ENCODE measurements at places on chromosomes 1 and 21. TPM values are rescaled to one million over a fixed set of nuclear protein-coding genes. Genes with fewer than 3 reads are reported as not detected.

Gene SPRR2G
- total RNA-seq = not detected

Gene IFNLR1
- 3.4 TPM for total RNA-seq

Gene LRRC71
- not detected for total RNA-seq

Gene VANGL2
- total RNA-seq = 0.11 TPM

Gene DIPK1A
- total RNA-seq = 25.3 TPM

Gene KCNA3
- total RNA-seq = 1.2 TPM

Gene NBPF8
- total RNA-seq = 13.6 TPM

Gene TNNT2
- total RNA-seq = not detected

Gene LRRC3
- total RNA-seq = 15.2 TPM

Gene MPL
- total RNA-seq = not detected

Gene ACOT7
- total RNA-seq = 13.1 TPM

Gene SLAMF7
- total RNA-seq = 0.81 TPM

Gene TCP10L
- 6.8 TPM for total RNA-seq

Gene TNFRSF9
- total RNA-seq = not detected

Gene IQCC
- total RNA-seq = 0.43 TPM

Gene OR4F16
- total RNA-seq = not detected

Gene GUCA2A
- not detected for total RNA-seq

Gene IGSF5
- not detected for total RNA-seq

DNA sequence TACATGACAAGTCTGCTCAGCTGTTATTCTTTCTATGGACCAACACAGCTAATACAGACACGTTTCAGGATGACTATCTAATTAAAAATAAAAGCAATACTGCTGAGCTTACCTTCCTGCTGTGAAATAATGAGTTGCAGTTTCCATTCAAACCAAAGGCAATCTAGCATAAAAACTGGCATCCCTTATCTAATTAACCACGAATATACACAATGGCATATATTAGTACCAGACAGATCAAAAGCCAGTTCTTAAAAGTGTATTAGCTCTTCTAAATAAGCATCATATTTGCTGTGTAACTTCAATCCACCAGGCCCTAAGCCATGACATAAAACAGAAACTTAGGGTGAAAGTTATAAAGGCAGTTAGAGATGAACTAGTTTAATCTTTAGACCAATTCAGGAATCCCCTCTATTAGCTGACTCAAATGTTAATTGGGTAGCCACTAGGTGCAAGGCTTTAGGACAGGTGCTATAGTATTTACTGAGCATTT is 20.6 kb downstream of the TESK2 start:
- DNase-seq = no peak

DNA sequence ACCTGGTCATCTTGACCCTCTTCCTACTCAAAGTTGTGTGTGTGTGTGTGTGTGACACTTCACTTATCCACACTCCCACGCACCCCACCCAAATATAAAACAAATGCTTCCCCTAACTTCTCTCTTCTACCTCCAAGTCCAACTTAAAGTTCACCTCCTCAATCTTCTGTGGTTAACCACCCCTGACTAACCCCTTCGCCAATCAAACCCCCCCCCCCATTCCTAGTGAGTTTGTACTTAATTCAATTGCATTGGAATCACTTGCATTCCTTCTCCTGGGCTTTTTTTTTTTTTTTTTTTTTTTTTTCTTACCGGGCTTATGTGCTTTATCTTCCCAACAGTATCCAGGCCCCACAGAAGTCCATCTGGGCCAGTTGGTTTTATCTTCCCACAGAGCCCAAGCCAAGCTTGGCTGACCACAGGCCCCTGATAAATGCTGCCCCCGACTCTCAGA is 78.4 kb downstream of the CD58 start:
- DNase-seq = no peak

DNA sequence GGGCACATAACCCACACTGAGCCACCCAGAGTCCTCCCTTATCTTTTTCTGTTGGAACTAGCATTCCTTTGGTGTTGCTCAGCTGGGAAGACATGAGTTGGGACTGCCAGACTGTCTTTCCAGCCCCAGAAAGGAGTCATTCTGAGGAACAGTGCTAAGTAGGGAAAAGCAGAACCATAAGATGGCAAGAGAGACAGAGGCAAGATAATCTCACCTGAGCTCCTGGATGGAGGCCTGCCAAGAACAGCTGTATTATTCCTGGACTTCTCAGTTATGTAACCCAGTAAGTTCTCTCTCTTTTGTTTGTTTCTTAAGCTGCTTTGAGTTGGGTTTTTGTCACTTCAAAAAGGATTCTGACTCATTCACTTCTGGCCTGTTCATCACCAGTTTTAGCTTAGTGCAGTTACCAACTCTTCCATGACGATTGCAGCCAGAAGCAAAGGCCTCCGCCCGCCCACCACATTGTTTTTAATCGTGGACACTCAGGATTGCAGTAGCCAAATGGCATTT is 134.4 kb downstream of the OMA1 start:
- no peak for DNase-seq

- no peak for DNase-seq
Measured at GRCh38 chr1:72186733-72187307, 95.5 kb downstream of the NEGR1 start.

DNA sequence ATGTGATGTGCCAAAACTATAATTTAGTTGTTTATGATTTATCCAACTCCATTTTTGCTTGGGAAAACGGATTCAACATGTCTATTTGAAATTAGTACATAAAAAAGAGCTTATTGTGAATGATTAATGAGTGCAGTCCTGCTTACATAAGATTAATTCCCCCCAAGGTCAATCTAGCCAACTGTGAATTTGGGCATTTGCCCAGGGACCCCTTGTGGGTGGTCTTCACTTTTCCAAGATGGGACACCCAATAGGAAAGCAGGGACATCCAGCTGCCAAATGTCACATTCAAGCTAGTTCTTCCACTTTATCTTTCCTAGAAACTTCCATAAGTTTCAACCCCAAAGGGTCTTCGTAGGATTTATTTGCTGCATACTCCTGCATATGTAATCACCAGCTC is 362.4 kb upstream of the PKN2 start:
- DNase-seq = no peak

GRCh38 chr1:199716729-199717128 is 310.8 kb upstream of the NR5A2 start:
- DNase-seq = no peak

GRCh38 chr1:233261695-233262094 is 33.8 kb downstream of the PCNX2 start:
- no peak for DNase-seq

- DNase-seq = no peak
Measured at GRCh38 chr1:92458146-92458545, 28.6 kb downstream of the GFI1 start.

GRCh38 chr1:2796890-2797740 is 4.4 kb downstream of the TTC34 start:
- peak; percentile 11 for DNase-seq

DNA sequence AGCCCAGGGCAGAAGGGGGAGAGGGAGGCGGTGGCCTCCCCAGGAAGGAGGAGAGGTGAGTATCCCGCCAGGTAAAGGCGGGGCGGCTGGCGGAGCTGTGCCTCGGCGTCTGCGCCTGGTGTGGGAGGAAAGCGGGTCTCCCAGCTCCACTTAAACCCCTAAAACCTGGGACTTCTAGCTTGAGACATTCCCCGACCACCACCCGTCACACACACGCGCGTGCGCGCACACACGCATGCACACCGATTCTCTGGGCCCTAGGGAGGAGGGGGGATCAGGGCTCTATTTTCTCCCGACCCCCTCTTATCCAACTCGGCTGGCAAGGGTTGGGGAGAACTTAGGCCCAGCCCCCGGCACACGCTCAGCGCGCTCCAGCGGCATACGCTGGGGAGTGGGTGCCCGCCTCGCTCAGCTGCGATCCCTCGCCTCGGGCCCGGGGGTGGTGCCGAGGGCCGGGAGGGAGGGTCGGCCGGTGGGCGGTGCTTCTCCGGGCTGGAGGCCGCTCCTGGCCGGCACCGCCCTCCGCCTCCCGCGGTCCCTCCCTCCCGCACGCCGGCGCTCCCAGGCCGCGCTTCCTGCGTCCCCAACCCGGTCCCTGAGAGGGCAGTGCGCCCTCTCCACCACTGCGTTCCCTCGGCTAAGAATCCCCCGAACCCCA is at the start of gene TMEM51:
TMEM51 (plus strand) TSS at position 564 of the 658 bp plus-strand sequence. CDS start 61,341 bp downstream, outside the sequence.
- DNase-seq = peak; percentile 64

- DNase-seq = no peak
Measured at GRCh38 chr21:44944596-44944995, 4.8 kb downstream of the SLX9 start.

- DNase-seq = no peak
Measured at GRCh38 chr1:112906150-112906698, 49.8 kb downstream of the SLC16A1 start.

DNA sequence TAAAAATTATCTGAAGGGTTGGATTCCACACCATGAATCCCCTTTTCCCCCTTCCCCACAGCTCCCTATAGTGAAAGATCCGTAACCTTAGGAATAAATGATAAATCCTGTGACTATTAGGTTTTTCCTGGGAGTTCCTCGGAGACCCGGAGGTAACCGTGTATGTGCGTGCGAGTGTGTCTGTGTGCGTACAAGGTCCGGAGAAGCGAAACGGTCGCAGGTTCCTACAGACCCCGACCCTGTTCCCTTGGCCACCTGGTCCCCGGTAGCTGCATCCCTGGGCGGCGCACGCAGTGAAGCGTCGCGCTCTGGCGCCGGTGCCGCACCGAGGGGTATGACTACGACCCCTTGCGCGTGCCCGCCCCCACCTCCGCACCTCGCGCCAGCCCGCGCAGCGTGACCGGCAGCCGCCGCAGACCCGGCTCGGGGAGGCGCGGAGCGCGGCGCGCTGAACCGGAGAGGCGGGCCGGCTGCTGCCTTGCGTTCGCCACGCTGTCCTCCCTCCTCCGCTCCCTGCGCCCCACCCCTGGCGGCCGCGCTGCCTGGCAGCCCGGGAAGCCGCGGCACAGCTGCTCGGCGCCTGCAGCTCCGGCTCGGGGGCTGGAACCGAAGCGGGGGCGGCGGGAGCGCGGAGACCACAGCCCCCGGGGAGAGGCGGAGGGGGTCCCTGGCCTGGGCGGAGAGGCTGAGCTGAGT is at the start of gene AK5:
AK5 (plus strand) TSS at position 529 of the 696 bp plus-strand sequence. CDS start 295 bp downstream, outside the sequence.
- peak; percentile 37 for DNase-seq

DNA sequence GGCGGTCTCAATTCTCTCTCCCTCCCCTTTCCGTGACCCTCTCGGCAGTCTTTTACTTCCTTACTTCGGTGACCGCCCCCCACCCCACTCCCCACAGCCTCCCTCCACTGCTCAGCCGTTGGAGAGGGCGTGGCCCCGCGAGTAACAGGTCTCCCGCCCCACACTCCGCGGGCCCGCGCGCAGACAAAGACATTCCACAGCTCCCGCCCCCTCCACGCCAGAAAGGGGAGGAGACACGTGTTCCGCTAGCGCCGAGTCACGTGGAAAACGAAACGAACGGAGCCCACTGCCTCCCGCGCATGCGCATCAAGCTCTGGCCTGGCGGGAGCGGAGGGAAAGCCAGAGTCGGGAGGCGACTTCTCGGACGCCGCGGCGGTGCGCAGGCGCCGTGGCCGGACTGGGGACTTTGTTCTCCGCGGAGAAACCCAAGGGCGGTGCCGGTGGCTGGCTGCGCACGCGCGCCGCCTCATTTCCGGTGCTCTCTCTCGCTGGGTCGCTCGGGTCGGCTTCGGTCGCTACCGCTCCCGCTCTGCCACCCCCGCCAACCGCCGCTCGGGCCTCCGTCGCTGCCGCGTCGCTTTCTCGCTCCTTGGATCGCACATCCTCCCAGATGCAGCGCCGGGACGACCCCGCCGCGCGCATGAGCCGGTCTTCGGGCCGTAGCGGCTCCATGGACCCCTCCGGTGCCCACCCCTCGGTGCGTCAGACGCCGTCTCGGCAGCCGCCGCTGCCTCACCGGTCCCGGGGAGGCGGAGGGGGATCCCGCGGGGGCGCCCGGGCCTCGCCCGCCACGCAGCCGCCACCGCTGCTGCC is at the start of gene KHDRBS1:
KHDRBS1 (plus strand) TSS at position 483 of the 813 bp plus-strand sequence; CDS start at position 611, 128 bp downstream.
- peak; percentile 99 for DNase-seq

GRCh38 chr1:997993-998744 is 1.7 kb downstream of the HES4 start:
- DNase-seq = no peak

- no peak for DNase-seq
Measured at GRCh38 chr1:36731226-36732014, 248.7 kb upstream of the CSF3R start.

- DNase-seq = peak; percentile 9
Measured at GRCh38 chr21:38349111-38349746, 92.4 kb downstream of the KCNJ15 start.

DNA sequence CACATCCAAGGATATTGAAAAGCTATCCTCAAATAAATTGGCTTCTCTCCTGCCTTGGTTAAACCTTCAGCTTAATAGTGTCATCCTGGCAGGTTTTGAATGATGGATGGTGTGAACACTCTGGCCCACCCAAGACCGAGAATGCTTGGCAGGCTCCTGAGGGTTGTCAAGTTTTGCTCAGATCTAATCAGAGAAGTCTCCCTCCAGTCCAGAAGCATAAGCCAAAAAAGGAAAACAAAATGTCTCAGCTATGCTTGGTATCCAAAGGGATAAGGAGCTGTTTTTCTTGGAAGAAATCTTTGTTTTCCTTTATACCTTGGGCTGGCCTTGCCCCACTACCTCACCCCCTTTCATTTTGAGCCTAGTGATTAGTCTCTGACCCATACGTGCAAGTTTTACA is 172.7 kb downstream of the CRB1 start:
- DNase-seq = no peak

GRCh38 chr21:37974081-37974480 is 57.8 kb upstream of the KCNJ6 start:
- no peak for DNase-seq

- DNase-seq = no peak
Measured at GRCh38 chr1:178273707-178274410, 180.0 kb downstream of the RASAL2 start.

GRCh38 chr1:43427941-43428340 is 25.8 kb downstream of the HYI start:
- DNase-seq = no peak

- no peak for DNase-seq
Measured at GRCh38 chr1:211933946-211934714, 101.2 kb downstream of the INTS7 start.

GRCh38 chr1:98733782-98734112 is 72.2 kb downstream of the SNX7 start:
- DNase-seq = no peak

GRCh38 chr1:117606649-117607430 is 992 bp downstream of the TENT5C start:
- peak; percentile 70 for DNase-seq

- no peak for DNase-seq
Measured at GRCh38 chr21:42403611-42404231, at the start of gene UBASH3A. UBASH3A (plus strand) TSS chr21:42403902; CDS start chr21:42403946, 44 bp downstream.

DNA sequence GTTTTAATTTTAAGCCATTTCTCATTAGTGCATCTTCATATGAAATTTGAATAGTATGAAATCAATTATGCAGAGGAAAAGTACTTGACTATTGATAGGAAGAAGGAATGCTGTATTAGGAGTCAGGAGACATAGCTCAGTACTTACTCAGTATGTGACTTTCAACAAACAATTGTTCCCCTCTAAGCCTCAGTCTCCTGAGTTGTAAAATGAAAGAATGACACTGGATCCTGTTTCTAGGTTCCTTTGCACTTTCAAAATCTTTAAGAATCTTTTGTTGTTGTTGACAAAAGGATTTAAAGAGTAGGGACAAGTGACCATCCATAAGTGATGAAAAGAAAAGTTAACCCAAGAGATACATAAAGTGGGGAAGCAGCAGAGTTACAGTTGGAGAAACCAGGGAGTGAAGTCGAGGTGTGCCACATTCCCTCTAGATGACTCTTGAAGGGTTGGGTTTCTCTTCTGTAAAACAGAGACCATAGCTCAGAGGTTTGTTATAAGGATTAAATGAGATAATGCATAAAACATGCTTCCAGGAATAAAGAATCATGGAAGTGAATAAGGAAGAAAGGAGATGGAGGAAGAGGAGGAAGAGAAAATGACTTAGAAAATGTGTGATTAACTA is 105.7 kb upstream of the KCNJ15 start:
- no peak for DNase-seq
